ENCODE measurements at places on chromosomes 12 and 14.
A peak's percentile ranks its signal among the peaks of the same experiment; 100 is the strongest.

DNA sequence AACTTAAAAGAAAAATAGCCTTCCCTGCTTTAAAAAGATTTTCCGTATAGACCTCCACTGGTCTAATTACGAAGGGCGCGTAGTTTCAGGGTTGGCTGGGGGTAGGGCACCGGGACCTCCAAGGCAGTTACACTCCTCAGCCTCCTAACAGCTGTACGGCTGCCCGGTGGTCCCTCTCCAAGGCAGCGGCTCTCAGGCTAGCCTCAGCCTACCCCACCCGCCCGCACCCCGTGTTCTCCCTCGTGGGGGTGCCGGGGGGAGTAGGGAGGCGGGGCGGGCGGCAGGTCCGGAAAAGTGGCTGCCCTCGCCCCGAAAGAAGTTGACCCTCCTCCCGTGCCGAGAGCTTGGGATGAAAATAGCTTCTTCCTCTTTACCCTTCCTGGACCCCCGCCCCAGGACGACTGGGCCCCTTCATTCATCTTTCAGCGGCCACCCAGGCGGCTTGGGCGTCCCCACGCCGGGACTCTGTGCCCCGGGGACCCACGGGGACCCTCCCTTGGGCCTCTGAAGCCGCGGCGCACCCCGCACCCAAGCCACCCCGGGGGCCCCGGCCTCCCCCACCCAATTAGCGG lies 991 bp upstream of the RCOR1 start:
- DNase-seq = no peak

DNA sequence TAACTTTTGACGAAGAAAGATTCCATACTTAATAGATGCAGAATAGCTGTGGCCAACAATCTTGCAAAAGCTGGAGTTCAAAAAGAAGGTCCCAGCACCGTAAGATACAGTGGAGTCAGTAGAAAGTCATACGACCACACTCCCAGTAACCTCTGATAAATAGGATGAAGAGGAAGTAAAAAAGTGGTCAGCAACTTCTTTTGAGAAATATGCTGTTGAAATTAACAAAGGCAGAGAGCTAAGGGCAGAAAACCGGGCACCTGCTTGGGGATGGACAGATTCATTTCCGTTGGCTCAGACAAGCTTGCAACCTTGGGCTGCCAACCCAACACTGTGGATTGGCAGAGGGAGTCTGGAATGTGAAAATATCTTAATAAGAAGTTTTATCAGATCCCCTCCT lies 40.0 kb downstream of the BTG1 start:
- DNase-seq = no peak

GRCh38 chr12:128918481-128919260 lies 65.4 kb downstream of the GLT1D1 start:
- peak; percentile 15 for DNase-seq

- DNase-seq = no peak
These were observed 138.8 kb upstream of the RASSF8 start for GRCh38 chr12:25819691-25820090.

DNA sequence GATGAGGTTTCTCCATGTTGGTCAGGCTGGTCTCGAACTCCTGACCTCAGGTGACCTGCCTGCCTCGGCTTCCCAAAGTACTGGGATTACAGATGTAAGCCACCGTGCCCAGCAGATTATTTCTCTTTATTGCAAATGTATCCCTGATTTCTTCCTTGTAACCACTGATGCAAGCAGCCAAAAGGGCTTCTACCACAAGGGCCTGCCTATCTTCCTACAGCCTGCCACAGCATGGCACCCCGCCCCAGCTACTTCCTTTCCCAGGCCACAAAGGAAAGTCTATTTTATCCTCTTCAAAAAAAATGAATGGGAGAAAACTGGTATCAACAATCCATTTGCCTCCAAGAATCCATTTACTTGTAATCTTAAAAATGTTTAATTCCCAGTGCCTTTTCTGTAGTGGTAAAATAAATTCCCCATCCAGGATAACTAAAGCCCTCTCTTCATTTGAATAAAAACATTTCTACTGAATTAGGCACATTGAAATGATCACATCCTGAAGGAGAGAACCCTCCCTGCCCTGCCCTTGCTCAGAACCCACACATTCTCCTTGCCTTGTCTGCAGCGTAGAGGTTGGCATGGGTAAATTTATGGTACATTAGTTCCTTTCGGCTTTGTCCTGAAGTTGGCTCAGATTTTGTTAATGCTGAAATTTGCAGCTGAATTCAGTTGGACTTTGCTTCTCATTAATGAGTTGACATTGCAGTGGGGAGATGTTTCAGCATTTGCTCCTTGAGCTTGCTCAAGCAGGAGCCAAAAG lies 19.2 kb downstream of the GPHB5 start:
- no peak for DNase-seq

DNA sequence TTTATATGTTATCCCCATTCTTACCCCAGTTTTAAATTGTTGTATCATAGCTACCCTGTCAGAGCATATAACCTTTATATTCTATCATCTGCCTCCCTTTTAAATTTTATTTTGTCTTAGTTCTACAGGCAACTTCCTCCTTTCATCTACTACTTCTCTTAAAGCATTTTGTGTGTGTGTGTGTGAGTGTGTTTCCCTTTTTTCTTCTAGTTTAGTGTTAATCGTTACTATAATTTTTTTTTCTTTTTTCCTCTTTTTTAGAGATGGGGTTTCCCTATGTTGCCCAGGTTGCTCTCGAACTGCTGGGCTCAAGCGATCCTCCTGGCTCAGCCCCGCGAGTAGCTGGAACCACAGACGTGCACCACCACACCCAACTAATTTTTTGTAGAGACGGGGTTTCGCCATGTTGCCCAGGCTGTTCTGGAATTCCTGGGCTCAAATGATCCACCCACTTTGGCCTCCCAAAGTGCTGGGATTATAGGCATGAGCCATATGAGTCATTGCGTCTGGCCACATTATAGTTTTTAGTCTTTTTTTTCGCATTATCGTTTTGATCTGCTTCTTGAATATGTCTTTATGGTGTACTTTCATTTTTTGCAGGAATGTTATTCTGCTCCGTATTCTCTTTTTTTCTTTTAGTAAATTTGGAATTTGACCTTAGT lies 33.1 kb upstream of the FBXO34 start:
- DNase-seq = no peak

GRCh38 chr12:116673681-116674111 lies 64.2 kb downstream of the SPRING1 start:
- no peak for DNase-seq

- DNase-seq = no peak
These were observed 262.4 kb upstream of the PDE3A start for GRCh38 chr12:20105943-20106342.

DNA sequence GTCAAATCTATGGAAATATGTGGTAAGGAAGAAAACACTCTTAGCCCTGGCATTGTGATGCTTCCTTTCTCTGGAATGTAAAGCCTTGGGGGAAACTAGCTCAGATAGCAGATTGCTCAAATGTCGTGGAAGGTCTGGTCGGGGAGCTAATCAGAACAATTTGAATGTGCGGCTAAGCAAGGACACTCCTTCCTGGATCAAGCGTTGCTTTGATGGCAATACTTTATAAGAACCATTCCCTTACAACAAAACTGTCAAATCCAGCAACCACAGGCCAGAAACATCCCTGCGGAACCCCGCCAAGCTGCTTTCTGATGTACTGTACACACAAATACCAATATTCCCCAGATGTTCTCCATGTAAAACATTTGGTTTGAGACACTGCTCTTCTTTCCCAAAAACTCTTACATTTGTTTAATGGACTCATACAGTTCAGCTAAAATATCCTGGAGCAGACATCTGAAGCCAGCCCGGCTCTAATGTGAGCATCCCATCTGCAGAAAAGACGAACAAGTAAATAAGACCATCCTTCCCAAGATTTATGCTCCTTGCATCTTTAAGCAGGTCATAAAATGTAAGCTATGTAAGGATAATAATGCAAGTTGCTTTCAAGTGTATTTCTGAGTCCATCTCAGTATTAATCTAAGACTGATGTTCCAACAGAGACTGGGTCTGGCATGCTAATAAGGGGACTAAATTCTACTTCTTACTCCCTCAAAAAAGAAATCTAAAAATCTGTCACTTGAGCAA lies 20.2 kb downstream of the NUAK1 start:
- DNase-seq = no peak

- peak; percentile 32 for DNase-seq
These were observed 276.3 kb upstream of the FAR2 start for GRCh38 chr12:28872654-28873268.

DNA sequence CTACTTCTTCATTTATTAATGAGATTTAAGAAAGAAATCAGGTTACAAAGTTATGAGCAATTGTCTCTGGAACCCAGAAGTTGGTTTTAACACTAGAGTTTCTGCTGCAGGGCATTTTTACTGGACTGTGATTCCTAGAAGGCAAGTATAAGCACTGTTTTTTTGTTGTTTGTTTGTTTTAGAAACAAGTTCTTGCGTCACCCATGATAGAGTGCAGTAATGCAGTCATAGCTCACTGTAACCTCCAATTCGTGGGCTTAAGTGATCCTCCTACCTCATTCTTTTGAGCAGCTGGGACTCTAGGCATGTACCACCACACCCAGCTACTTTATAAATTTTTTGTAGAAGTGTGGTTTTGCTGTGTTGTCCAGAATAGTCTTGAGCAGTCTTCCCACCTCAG lies 25.6 kb downstream of the RAP1B start:
- DNase-seq = no peak

DNA sequence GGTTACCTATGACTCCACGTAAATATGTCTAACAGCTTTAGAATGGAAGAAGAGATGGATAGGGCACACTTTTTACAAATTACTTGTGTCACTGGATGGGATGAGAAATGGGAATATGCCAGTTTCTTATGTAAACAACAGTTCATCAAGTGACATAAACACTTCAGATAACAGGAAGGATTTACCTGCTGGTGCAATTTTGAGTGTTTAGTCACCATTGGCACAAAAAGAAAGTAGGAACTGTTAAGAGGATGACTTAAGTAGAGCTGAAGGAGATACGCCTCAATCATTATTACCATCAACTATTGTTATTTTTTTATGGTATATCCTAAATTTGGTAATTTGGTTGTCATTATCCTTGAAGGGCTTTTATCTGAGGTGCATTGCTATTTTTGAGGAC lies 83.2 kb downstream of the RMST start:
- DNase-seq = no peak

- DNase-seq = no peak
These were observed 60.8 kb downstream of the TMCC3 start for GRCh38 chr12:94589591-94590001.

DNA sequence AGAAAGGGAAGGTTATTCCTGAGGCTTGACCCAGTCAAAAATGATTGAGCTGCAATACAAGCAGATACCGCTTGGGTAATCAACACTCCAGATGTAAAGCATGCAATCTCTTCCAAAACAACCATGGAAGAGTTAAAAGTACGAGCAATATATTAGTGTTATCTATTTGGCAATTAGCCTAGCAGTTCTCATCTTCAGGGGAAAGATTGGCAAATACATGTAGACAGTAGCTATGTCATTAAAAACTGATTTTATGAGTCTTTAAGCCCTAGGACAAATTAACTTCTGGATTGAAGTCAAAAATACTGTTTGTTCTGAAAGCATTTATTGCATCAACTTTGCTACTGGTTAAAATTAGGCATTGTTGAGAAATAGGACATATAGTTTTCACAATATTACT lies 9.3 kb upstream of the GYS2 start:
- DNase-seq = no peak

DNA sequence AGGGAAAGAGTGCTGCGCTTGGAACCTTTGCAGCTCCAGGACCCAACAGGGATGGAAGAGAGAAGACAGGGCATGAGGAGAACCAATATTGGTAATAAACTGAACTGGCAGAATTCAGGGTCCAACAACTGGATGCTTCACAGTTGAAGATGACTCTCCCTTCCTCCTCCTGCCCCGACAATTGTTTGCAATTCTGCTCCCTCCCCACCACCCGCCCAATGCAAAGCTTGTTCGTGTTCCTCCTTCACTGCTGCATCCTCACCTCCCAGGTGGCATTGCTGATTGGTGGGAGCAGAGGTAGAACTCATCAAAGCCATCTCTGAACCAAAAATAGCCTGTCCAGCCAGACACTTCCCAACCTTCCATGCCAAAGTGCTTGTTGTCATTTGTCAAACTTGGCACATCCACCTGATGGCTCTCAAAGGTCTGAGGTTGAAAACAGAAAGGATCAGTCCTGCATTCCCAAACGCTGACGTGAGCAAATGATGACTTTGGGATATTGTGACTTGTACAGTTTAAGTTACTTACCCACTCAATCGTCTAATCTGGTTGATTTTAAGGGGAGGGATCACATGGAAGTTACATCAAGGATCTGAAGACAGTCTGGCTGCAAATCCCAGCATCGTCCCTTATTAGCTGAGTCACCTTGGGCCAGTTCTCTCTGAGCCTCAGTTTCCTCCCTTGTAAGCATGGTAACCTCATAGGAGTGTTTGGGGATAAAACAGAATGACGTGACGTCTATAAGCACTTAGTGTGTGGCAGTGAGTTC lies 242.6 kb upstream of the CRY1 start:
- DNase-seq = no peak

DNA sequence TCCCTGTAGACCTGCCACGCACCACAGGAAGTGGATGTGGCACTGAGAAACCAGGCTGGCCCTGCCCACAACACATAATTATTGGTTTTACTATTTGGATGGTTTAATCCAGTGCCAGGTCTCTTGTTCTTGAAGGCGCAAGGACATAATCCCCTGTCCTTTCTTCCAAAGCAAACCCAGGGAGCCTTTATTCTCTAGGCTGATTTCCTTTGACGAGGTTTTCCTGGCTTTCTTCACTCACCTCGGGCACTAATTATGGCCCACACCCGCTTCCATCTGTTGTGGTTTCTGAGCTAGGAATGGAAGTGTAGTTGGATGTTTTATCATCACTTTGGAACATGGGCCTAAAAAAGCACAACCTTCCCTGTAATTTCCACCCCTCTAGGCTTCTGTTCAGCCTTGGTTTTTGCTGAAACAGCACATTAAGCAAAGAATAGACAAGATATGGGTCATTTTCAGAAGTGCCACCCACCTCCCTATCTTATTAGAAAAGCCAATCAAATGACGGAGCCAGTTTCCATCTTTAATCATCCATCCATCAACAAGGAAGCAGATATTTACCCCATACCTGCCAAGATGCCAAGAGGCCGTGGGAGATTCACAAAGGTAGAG lies 73.9 kb downstream of the PPP1R36 start:
- DNase-seq = no peak

DNA sequence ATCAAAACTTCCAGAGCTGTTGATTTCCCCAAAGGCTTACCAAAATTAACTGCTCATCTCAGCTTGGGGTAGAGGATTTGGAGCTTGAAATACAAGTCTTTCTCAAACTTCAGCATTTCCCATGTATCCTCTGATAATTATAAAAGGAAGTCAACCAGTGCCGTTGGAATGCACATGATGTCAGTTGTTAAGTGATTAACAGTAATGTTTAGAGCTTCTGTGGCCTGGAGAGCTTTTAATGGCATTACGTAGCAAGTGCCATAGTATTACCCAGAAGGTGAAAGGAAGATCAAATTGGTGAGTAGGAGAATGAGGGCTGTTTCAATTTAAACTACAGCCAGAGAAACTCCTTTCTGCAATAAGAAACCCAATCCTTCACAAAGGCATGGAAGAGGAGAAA lies 62.5 kb upstream of the PTPRR start:
- DNase-seq = no peak

Measured in activated CD4-positive, alpha-beta T cell treated with anti-CD3 and anti-CD28 coated beads for 48 hours (primary cell).